ENCODE measurements at places on chromosomes 11 and 22.

GRCh38 chr11:16261836-16262644 is 94.3 kb downstream of the SOX6 start:
- DNase-seq: no peak

- no peak for DNase-seq
Observed at GRCh38 chr11:69440876-69441275, 40.6 kb upstream of the LINC01488 start.

- DNase-seq: no peak
Observed at GRCh38 chr11:18317551-18317950, 4.4 kb downstream of the HPS5 start.

- no peak for DNase-seq
Observed at GRCh38 chr11:83394331-83394730, 108.2 kb upstream of the CCDC90B start.

DNA sequence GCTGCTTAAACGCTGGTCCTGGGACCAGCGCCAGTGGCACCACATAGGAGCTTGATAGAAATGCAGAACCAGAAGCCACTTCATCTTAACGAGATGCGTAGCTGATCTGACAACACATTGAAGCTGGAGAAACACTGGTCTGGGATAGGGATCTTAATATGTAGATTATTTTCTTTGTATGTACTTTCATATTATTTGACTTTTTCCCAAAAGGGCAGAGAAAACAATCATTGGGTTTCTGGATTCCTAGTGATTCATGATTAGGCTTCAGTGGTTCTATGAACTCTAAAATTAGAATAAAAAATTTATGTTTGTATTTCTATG is 12.3 kb downstream of the MPEG1 start:
- no peak for DNase-seq

GRCh38 chr11:76047231-76047630 is 159.1 kb downstream of the WNT11 start:
- DNase-seq: no peak

DNA sequence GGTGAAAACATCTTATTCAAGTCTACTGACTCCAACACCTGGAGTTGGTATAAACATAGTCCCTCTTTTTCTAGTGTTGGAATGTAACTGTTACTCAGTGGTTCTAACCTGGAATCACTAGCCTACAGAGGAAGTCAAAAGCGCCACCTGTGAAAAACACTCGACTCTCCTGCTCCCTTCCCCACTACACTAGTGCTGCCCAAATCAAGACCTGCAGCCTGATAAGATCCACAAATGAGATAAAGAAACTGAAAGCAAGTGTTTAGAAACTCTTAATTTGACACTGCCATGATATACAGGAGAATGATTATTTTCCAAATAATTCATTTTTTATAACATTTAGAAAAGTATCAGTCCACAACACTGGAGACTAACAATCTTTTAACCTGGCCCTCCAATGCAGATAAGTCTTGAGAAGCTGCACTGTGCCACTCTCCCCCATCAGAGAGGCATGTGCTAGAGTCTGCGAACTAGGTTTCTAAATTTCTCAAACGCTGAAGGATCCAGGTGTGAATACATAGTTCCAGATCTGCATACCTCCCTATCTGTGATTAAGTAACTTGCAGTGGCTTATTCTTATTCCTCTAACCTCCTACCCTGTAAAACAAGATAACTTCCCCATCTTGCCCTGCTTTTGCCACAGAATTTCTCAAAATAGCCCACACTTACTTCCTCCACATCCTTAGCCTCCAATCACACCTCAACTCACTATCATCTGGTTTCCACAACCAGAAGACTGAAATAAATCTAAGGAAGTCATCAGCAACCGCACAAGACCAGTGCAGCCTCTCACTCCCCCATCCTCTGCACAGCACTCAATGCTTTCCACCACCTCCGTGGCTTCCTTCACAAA is 88.1 kb downstream of the RRAS2 start:
- DNase-seq: no peak

DNA sequence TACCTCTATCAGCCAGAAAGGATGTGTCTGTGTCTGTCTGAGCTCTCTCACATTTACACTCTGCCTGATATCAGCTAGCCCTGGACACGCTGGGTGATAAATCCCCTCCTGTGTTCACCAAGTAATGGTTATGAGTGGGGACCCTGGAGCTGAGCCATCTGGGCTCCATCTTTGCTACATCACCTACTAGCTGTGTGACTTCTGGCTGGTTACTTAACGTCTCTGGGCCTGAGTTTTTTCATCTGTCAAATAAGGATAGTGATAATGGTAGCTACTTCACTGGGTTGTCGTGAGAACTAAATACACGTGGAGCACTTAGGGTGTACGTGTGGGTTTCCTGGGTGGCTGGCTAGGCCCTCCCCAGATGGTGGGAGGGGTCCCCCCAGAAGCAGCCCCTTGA is 22.9 kb downstream of the UQCR10 start:
- DNase-seq: no peak

- DNase-seq: no peak
Observed at GRCh38 chr11:35541621-35542375, 16.4 kb upstream of the PAMR1 start.

GRCh38 chr11:59069087-59069486 is 17.0 kb upstream of the GLYATL1B start:
- DNase-seq: no peak

- peak; percentile 87 for DNase-seq
Observed at GRCh38 chr22:45553351-45554039, 50.8 kb downstream of the FBLN1 start.

GRCh38 chr22:36010090-36010489 is 18.5 kb downstream of the RBFOX2 start:
- no peak for DNase-seq

- no peak for DNase-seq
Observed at GRCh38 chr11:30990625-30991296, 378.8 kb downstream of the DCDC1 start.

DNA sequence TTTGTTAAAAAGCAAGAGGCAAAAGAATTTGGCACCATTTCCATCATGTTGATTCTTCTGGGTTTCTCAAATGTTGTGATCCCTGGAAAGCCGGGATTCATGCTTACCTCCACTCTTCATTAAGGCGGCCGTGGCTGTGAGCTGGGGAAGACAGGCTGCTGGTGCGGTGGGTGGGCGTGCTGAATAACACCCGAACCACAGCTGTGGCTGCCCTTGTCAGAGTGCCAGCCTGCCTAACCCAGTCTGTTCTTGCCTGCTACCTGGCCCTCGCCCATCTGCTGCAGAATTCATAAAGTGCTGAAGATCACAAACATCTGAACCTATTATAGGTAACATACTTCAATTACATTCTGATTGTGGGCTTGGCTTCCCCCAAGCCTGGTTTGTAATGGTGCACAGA is 95.8 kb upstream of the RCN1 start:
- DNase-seq: no peak

DNA sequence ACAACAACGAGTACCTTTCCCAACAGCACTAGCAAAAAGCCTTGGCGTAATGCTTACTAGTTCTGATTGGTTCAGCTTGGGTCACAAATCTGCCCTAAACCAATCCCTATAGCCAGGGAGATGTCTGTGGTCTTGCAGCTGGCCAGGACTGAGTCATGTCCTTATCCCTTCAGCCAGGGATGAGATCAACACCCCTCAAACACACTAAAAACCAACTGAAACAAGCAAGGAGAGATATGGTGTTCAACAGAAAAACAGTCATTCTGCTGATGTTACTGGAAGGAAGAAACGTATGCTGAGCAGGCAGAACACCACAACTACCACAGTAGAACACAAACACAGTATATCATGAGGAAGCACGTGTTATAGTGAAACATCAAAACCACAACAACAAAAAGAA is 375.6 kb downstream of the LARGE1 start:
- DNase-seq: no peak

DNA sequence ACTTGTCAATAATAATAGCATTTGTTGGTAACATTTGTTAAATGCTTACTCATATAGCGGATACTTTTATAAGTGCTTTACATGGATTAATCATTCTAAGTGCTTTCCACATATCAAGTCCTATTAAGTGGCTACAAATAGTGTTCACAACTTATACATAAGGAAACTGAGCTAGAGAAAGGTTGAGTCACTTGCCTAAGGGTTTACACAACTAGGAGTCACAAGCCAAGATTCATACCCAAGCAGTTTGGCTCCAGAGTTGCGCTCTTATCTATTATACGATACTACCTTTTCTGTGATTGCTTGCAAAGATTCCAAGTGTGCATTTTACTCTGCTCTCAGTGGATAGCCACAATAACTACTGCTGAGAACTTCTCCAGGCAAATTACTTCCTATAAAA is 215.9 kb upstream of the CCDC90B start:
- no peak for DNase-seq
